Renal cortical epithelial cell (primary cell): ENCODE measurements at places on chromosomes 5 and 9. TPM values are rescaled to one million over a fixed set of nuclear protein-coding genes. Genes with fewer than 3 reads are reported as not detected.

RGS3 gene
- total RNA-seq, result 56.1 and 76.2 TPM in 2 replicates

AMBP gene
- total RNA-seq, result 3.1 and 9.4 TPM in 2 replicates

TAF11L3 gene
- not detected in 2 replicates for total RNA-seq

UGT3A1 gene
- total RNA-seq, result 2.8 and 9.4 TPM in 2 replicates

NLN gene
- total RNA-seq, result 67.6 and 69.8 TPM in 2 replicates

DNA sequence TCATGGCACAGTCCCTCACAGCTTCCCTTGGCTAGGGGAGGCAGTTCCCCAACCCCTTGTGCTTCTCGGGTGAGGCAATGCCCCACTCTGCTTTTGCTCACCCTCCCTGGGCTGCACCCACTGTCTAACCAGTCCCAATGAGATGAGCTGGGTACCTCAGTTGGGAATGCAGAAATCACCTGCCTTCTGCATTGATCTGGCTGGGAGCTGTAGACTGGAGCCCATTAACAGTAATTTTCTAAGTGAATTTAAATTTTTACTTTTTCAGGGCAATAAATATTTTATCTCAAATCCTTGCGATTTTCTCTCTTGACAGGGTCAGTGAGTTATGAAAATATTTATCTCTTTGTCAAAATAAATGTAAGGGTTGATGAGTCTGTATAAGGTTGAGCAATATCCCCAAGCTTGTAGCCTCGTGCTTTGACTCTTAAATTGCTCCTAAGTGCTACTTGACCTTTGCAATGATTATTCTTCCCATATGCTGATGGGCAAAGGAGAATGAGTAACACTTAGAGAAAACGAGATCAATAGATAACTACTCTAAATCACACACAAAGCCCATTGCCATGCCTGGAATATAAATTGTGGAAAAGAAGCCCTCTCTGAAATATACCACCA is 82.1 kb upstream of the MOCS2 start:
- no peak for DNase-seq

GRCh38 chr5:105952875-105953274 is 1717.9 kb downstream of the EFNA5 start:
- DNase-seq, result no peak

GRCh38 chr9:96649620-96650324 is 5.3 kb downstream of the PRXL2C start:
- no peak for DNase-seq

GRCh38 chr9:124697326-124698200 is 73.5 kb downstream of the NR6A1 start:
- DNase-seq, result peak; percentile 40

DNA sequence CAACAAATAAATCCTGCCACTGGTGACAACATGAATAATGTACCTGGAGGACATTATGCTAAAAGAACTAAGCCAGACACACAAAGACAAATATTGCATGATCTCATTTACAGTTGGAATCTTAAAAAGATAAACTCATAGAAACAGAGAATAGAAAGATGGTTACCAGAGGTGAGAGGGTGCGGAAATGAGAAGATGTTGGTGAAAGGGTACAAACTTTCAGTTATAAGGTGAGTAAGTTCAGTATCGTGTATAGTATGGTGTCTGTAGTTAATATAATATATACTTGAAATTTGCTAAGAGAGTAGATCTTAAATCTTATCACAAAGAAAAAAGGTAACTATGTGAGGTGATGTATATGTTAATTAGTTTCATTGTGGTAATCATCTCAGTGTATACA is 63.3 kb downstream of the PRRC1 start:
- no peak for DNase-seq

GRCh38 chr5:12625667-12626263 is 721.5 kb upstream of the CTNND2 start:
- no peak for DNase-seq
